Stimulated activated CD4-positive, alpha-beta T cell treated with anti-CD3 and anti-CD28 coated beads, Interleukin-15, amount 100 ng/mL, for 24 hours (primary cell): ENCODE measurements at places on chromosomes 7 and 10.

GRCh38 chr10:55212051-55212450 lies 411.0 kb upstream of the PCDH15 start:
- no peak for DNase-seq

DNA sequence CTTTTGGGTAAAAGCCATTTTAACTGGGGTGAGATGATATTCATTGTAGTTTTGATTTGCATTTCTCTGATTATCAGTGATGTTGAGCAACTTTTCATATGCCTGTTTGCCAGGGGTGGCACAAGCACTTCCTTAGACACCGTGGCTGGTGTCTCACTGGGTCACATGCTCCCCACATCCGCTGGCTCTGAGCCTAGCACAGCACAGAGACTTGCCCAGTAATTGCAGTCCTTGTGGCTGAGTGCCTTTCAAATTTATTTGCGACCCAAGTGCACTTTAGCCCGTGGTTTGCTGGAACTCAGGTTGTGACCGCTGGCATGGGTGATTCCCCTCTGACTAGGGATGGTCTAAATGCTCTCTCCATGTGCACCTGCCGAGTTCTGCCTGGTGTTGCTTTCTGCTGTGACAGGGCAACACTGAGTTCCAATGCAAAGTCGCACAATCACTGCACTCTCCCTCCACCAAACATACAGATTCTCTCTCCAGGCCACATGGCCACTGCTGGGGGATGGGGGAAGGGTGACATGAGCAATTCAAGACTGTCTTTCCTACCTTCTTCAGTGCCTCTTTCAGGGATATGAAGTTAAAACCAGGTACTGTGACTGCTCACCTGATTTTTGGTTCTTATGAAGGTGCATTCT lies 66.5 kb downstream of the ZNF277 start:
- DNase-seq: peak; percentile 5

DNA sequence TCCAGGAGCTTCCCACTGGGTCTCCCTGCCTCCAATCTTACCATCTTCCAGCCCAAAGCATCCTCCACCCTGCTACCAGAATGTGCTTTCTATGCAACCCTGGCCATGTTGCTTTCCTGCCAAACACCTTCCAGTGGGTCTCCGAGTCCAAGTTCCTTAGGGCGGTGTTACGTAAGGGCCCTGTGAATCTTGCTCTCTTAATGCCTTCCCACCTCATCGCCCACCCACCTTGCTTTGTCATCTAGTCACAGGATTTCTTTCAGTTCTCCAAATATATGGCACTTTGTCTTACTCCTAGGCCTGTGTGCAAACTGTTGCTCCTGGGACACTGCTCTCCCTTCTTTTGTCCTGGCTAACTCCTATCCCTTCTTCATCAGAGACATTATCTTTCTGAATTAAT lies 344.5 kb downstream of the RPS24 start:
- no peak for DNase-seq

DNA sequence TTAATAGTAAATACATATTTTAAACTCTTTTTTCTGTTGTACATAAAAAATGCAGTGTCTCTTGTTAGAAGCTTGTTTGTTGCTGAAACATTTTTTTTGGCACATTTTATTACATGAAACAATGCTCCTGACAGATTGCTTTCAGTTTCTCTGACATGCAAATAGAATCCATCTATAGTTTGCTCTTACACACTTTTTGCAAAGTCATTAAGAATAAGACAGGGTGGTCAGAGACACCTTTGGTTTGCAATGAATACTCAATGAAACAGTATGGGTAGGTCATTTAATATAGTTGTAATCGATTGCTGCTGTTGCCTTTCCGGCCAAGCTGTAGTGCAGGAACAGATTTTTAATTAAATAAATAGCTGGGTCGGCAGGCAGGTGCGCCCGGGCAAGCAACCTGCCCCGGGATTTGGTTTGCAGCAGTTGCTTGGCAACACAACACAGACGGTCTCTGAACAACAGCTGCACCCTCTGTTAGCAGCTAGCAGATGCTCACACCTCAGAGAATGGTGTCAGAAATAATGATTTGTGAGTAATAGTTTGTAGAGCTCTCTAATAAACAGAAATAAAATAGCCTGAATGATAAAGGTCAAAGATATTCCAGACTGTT lies 115.7 kb upstream of the CACNA2D1 start:
- DNase-seq: no peak

GRCh38 chr7:87059525-87060287 lies at the start of gene ELAPOR2:
TSS of gene ELAPOR2 (minus strand) at chr7:87059654. CDS start at chr7:87059513, 141 bp downstream.
- peak; percentile 86 for DNase-seq
